ENCODE measurements at places on chromosomes 2 and 18.

- DNase-seq = no peak
Measured at GRCh38 chr2:126534478-126534877, 121.5 kb upstream of the GYPC start.

DNA sequence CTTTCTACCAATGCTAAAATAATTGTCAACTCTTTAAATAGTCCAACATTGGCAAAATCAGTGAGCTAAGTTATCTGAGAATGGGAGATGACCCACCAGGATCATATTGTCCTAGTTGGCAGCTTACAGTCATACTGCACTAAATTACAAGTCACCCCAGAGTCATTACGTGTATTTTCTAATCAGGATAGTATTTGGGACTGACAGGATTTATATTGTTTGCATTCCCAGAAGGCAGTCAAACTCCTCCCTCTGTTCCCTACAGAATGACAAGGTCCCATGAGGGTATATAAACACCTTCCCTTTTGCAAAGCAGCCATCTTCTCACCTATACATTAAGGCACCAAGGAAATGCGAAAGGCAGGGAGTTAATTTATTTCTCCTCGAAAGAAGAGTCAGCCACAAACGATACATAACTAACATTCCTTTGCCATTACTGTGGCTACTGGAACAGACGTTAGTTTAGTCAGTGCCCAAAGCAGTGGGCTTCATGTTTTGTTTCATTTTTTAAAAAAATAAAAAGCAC, 125.3 kb downstream of the ANTXR1 start:
- no peak for DNase-seq

DNA sequence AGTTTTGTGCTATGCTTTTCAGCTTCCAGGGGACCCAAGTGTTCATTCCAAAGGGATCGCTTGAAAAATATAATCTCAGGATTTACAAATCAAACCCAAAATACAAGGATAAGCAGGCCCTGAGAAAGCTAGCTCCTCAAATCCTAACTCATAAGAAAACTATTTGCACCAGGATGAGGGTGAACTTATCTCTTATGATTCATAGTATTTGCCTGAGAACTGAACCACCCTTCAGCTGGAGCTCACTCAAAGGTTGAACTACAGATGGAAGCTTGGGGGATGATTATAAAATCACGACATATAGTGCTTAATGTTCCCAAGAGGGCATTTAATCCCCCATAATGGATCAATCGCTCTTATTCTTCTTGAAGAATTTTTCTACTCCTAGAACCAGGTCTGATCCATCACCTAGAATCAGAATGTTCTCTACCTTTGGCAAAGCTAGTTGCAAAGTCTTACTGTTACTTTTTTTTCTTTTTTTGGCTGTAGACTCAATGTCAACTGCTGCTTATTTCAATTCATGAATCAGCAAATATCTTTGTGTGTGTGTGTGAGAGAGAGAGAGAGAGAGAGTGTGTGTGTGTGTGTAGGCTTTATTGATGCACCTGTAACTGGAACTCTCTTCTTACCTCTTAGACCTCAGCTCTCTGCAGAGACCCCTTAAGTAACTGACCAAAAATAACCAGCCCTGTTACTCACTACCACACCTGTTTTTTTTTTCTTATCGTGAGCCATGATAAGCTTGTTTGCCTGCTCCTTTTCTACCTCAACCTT, 44.8 kb downstream of the ARL4C start:
- DNase-seq = no peak

DNA sequence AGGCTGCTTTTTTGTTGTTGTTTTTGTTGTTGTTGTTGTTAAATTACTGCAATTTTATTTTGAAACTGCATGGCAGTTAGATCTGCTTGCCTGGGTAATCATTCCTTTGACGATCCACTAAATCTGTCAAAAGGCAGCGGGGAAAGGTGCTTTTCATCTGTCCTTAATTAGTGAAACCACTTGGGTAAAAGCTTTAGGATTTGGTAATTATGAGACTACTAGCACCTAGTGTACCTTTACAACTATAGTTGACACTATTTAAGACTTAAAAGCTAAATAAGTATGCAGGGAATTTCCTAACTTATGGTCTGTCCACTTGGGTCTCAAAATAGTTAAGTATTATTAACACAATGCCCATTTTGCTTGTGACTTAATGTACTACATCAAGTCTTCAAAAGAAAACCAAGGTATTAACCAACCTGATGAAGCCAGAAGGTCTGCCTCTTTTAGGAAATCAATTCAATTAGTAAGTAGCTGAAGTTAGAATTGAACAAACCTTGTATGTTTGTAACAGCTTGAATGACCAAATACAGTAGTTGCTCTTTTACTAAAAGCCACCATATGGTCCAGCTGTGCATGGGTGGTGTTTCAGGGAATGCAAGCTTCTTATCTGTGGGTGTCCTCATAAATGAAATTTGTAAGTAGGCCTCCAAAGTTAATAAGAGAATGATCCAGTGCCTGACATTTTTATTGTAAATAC, 44.8 kb downstream of the NAB1 start:
- DNase-seq = no peak

DNA sequence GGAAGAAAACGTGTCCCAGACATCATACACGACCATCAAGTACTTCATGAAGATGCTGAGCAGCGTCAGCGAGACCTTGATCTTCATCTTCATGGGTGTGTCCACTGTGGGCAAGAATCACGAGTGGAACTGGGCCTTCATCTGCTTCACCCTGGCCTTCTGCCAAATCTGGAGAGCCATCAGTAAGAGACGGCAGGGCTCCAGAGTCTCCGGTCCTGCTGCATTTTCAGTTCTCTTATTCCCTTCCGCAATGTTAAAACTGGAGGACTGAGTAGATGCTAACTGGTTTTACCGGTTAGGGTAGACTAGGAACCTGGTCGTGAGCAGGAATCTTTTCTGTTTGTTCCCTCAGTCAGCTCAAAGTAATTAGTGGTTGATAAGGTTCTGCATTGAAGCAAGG, 32.3 kb downstream of the SLC9A4 start:
- no peak for DNase-seq

DNA sequence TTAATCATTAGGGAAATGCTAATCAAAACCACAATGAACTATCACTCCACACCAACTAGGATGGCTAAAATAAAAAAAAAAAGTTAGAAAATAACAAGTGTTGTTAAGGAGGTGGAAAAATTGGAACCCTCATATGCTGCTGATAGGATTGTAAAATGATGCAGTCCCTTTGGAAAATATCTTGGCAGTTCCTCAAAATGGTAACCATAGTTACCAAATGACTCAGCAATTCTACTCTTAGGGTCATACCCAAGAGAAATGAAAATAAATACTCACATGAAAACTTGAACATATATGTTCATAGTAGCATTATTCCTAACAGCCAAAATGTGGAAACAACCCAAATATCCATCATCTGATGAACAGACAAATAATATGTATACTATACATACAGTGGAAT, 15.7 kb upstream of the ACVR2A start:
- no peak for DNase-seq

Measured in NCI-H1417 treated with DMSO at 0.1 percent for 48 hours (cell line).